ENCODE measurements at places on chromosomes 6 and 20. TPM values are rescaled to one million over a fixed set of nuclear protein-coding genes. Genes with fewer than 3 reads are reported as not detected.

OR12D3 gene
- total RNA-seq: not detected

PLCB4 gene
- 0.06 TPM for total RNA-seq

F13A1 gene
- total RNA-seq: 0.43 TPM

ARFRP1 gene
- total RNA-seq: 73.2 TPM

PACSIN1 gene
- total RNA-seq: 2.4 TPM

INSM1 gene
- not detected for total RNA-seq

DPPA5 gene
- not detected for total RNA-seq

SLC35D3 gene
- not detected for total RNA-seq

CLDN20 gene
- not detected for total RNA-seq

DST gene
- 3.1 TPM for total RNA-seq

OPN5 gene
- not detected for total RNA-seq

DEFB132 gene
- not detected for total RNA-seq

SUMO4 gene
- 5.7 TPM for total RNA-seq

SCGN gene
- total RNA-seq: not detected

CCM2L gene
- not detected for total RNA-seq

ZNF831 gene
- total RNA-seq: 35.5 TPM

BEND6 gene
- total RNA-seq: not detected

MRPS18B gene
- total RNA-seq: 24.9 TPM

SIRPG gene
- 26.9 TPM for total RNA-seq

RAET1L gene
- total RNA-seq: not detected

YWHAB gene
- total RNA-seq: 205 TPM

CD83 gene
- 6.4 TPM for total RNA-seq

CRISP3 gene
- not detected for total RNA-seq

SLC17A9 gene
- total RNA-seq: 8.8 TPM

Data from T-cell (primary cell).